ENCODE measurements at places on chromosomes 5 and 9.

DNA sequence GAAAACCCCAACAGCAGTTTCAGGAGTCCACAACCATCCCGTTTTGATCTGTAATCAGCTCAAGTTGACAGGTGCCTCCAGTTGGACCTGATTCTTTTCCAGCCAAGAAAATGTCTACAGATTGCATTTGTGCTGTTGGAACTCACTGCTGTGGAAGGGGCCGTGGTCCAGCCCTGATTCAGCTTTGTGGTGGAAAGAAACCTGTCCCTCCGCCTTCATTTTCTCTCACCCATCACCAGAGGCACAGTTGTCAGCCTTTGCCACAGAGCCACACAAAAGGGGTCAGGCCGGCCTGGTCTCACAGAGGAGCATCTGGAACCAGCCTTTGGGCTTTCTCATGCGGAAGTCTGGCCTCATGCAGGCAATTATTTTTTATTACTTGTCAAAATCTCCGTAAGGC, 483.6 kb downstream of the GADD45G start:
- no peak for DNase-seq

DNA sequence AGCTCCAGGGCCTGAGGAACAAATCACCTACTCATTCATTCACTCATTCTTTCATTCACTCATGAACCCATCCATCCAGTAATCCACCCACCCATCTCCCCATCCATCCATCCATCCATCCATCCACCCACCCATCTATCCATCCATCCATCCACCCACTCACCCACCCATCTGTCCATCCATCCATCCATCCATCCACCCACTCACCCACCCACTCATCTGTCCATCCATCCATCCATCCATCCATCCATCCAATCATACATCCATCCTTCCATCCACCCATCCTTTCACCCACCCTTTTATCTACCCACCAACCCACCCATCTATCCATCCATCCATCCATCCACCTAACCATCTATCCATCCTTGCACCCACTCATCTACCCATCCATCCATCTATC, 35.5 kb upstream of the SLC6A19 start:
- no peak for DNase-seq

- DNase-seq: peak; percentile 61
Measured at GRCh38 chr9:121261107-121261460, 6.9 kb upstream of the GSN start.

DNA sequence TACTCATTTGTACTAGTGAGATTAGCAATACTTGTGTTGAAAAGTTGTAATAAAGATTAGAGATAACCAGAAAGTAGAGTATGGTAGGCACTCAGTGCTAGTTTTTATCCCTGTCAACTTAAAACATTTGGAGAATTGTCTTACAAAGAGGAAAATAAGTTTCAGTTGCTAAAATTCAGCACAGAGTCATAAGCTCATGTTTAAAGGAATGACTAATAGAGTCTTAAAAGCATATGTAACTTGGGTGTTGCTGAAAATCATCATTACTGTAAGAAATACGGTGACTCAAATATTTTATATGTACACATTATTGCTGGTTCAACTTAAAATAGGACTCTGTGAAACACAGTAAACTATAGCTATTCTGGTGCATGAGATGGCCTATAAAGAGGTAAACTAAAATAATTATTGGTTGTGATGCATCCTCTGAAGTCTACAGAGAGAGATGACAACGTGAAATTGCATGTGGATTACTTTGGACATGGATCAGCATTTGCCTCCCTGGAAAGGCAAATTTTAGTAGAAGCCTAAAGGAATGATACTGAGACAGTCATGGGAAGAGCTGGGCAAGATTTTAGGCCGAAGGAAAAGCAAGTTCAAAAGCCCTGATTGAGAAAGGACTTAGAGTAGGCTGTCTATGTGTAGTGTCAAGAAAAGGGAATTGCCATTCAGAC, 34.6 kb downstream of the SGCD start:
- DNase-seq: no peak

GRCh38 chr5:57600321-57600720, 117.7 kb upstream of the ACTBL2 start:
- DNase-seq: no peak

DNA sequence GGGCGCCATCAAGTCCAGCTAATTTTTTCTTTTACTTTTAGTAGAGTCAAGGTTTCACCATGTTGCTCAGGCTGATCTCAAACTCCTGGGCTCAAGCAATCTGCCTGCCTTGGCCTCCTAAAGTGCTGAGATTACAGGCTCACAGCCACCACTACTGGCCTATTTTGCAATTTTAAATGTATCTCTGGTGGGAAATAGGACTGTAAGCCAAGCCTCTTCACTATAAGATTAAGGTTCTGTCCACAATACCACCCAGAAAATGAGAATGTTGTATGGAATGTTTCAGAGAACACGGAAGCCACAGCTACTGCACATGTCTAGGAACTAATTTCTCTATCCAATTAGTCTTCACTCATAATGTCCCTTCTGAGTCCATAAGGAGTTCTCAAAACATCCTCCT, 607.3 kb downstream of the PRELID2 start:
- DNase-seq: no peak

- DNase-seq: no peak
Measured at GRCh38 chr9:133779081-133779480, 40.9 kb upstream of the SARDH start.

- no peak for DNase-seq
Measured at GRCh38 chr5:59729357-59729756, 164.2 kb downstream of the PDE4D start.

DNA sequence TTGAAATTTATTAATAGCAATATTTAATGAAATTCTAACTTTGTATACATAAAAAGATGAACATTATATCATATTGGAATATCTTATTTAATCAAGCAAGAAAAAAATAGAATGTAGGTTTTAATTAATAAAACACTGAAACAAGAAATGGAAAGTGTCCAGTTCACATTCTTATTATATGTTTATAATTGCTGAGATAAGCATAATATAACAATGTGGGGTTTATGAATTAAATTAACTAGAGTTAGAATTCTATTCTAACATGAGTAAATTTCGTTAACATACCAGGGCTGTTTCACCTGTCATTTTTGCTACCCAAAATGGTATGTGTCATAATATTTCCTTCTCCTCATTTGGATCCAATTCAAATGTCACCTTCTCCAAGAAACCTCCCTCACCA, 12.3 kb downstream of the CDH9 start:
- DNase-seq: no peak
